Psoas muscle (tissue), 8 donors: ENCODE measurements at places on chromosomes 11 and 22. TPM values are rescaled to one million over a fixed set of nuclear protein-coding genes. Genes with fewer than 3 reads are reported as not detected.

- no peak for DNase-seq
Observed at GRCh38 chr11:36350137-36350513, 54.0 kb downstream of the PRR5L start.

DNA sequence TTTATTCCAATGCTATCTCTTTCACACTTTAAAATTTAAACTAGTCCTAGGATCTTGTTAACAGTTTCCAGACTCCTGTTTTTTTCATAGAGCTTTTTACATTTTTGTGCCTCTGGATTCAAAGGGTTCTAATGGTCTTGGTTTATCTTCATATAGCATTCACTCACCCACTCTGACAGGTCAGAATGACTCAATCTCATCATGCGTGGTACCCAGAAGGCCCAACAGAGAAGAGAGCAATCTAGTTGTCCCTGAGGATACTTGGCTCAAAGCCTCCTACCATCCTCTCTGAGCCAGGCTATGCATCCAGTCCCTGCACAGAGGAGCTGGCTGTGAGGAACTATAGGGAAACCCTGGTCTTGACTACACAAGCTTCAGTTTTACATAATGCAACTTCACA is 27.5 kb downstream of the MAML2 start:
- DNase-seq, result no peak

USP2 gene
- total RNA-seq, result 179 TPM

AGBL2 gene
- 0.76 TPM for total RNA-seq

GRCh38 chr11:35740061-35740799 is 77.7 kb downstream of the TRIM44 start:
- DNase-seq, result no peak

- DNase-seq, result no peak
Observed at GRCh38 chr11:14499178-14499559, 442 bp downstream of the COPB1 start.

GRCh38 chr11:76175783-76176182 is 30.5 kb downstream of the WNT11 start:
- DNase-seq, result no peak

DNA sequence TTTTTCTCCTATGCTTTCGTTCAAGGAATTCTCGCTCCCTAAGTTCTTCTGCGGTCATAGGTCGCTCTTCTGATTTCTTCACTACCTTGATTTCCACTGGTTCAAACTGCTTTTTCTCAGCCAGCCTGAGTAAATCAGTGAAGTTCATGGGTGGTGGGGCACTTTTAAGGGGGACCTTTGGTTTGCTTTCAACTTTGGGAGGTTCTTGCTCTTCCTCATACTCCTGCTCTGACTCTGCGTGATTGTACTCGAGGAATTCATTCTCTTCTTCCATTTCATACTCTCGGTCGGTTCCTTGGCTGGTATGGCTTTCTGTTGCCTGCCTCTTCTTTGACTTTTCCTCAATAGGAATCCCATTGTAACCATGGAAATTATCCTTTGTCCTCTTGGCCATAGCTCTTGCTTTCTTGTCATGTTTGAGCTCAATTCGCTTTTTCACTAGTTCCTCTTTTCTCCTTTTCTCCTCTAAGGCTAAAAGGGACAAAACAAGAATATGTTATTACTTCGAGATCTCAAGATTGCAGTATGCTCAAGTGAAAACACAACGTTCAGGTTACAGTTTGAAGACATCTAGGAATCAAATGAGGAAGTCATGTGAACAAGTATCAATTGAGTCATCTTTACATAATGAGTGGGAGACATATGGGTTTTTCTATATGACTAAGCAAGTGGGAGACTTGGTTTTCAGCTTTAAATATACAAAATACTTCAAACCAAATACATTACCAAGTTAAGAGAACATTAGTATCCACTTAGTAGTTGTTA is 16.2 kb downstream of the MISFA start:
- DNase-seq, result no peak

ANO5 gene
- total RNA-seq, result 39.1 TPM

GRCh38 chr11:42976636-42977217 is 335.1 kb upstream of the API5 start:
- DNase-seq, result no peak

WDR74 gene
- total RNA-seq, result 32.9 TPM

DNA sequence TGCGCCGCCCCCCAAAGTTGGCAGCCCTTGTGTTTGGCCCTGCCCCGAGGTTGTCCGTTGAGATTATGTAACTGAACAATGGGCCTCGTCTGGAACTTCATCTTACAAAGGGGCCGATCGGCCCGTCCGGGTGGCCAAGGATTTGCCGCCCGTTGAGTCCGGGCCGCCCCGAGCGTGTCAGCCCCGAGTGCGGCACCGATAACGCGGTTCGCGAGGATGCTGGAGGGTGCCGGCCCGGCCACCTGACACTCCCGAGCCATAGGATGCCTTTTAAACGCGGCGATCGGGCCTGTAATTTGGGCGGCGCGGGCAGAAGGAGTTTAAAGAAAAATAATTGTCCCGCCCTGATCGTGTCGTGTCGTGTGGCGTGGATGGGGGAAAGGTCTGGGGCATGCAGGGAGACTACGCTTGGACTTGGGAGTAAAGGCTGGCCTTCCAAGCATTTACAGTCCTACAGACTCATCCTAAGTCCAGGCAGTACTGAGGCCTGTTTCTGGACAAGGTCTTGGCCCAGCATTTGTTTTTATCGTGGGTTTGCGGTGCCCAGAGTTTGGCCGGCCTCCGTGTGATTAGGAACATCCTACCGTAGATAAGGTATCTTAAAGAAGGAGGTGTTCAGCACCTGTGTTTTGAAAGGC is 1.3 kb downstream of the WEE1 start:
- peak; percentile 66 for DNase-seq

DNA sequence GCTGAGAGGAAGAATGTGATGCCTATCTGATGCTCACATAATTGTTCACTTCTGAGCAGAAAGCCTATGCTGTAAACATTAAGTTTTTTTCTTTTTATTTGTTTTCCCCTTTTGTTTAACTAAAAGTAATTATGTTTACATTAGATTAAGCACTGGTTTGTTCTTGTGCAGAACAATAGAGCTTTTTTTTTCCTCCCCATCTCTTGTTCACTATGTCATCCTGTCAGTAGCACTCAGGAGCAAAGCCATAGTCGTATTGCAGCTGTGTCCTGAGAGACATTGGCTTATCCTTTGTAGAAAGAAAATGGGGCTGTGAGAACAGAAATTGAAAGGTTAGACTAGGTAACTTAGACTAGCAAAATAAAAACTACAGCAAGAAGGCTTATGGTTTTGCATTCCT is 301.8 kb upstream of the RAG2 start:
- DNase-seq, result no peak

DNA sequence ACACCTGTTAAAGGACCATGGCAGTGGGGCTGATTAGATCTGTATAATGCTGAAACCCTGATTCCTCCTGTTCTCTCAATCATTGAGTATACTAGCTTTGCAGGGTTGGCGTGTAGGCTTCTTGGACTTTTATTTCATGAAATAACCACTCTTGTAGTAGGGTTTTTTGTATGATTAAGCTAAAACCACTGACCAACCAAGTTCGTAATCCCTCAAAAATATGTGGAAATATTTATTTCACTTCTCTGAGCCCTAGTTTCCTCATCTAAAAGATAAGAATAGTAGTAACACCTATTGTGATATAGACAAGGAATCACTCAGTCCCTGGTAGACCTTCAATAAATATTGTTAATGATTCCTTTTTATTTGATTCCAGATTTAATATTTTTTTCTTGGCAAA is 4.2 kb downstream of the API5 start:
- DNase-seq, result no peak

- no peak for DNase-seq
Observed at GRCh38 chr11:18063862-18064434, 17.9 kb upstream of the TPH1 start.

CNTF gene
- total RNA-seq, result 5.7 TPM

SYT12 gene
- total RNA-seq, result 0.48 TPM

CACNA1I gene
- 0.06 TPM for total RNA-seq

HBG1 gene
- total RNA-seq, result not detected

OR51B5 gene
- not detected for total RNA-seq

GGTLC2 gene
- total RNA-seq, result not detected

VPREB1 gene
- not detected for total RNA-seq

FGF4 gene
- total RNA-seq, result not detected

AQP11 gene
- total RNA-seq, result 0.40 TPM

DNA sequence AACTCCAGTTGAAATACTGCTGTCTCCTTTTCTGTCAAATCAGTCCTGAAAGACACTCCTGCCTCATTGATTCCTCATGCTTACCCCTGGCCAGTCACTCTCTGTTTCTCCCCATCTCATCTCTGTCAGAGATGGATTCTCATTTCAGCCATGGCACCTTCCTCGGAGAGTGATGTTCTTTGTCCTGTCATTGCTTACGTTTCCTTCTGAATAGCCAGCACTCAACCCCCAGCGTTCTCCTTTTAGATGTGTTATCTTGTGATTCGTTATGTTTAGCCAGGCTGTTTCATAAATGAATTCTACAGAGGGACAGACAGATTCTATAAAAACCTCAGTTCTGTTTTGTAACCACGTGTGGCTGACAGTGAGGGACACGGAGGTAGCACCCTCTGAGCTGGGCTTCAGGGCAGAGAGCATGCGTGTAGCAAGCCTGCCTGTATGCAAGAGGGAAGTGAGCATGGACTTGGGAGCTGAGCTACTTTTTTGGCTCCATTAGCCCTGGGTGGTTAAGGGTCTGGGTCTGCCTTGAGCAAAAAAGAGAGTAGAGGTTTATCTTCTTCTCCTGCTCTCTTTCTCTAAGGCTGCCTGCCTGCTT is 354.6 kb downstream of the DDX10 start:
- no peak for DNase-seq

GRCh38 chr11:66022401-66023185 is 3.7 kb downstream of the CATSPER1 start:
- peak; percentile 88 for DNase-seq

C11orf16 gene
- total RNA-seq, result not detected

DNA sequence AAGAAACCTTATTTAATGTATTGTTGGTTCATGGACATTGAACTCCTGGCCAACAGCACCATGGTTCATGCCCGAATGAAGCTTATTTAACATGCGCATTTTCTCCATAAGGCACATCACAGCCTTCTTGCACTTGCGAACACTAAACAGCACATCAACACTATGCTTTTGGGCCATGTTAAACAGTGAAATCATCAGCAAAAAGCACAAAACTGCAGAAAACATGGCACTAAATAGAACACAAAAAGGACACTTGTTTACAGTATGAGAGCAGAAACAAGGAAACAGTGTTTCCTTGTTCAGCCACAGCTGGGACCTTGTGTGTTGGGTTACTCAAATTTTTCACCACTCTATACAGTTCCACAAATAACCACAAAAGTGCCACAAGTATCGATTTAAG is 122.3 kb downstream of the MSANTD4 start:
- no peak for DNase-seq

FADS3 gene
- total RNA-seq, result 49.3 TPM
